Stimulated activated CD8-positive, alpha-beta memory T cell treated with anti-CD3 and anti-CD28 coated beads, Interleukin-7, amount 100 ng/mL, for 4 hours (primary cell): ENCODE measurements at places on chromosomes 7 and 10.
A peak's percentile ranks its signal among the peaks of the same experiment; 100 is the strongest.

GRCh38 chr7:111083413-111083812 is 7.5 kb upstream of the LRRN3 start:
- peak; percentile 52 for DNase-seq

DNA sequence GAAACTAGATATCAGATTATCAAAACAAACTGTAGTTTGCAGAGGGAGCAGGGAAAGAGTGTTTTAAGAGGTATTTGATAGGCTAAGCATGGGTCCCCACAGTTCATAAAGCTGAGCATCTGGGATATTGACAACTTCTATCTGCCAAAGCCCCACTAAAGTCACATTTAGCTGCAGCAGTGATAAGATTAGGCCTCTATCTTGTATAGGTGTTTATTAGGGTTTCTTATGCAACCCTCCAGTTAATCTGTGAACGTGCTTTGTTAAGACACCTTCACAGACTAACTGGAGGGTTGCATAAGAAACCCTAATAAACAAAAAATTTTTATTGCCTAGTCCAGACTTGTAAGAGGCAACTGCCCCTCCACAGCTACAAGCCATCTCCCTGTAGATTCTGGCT is 78.0 kb downstream of the CYP51A1 start:
- no peak for DNase-seq

DNA sequence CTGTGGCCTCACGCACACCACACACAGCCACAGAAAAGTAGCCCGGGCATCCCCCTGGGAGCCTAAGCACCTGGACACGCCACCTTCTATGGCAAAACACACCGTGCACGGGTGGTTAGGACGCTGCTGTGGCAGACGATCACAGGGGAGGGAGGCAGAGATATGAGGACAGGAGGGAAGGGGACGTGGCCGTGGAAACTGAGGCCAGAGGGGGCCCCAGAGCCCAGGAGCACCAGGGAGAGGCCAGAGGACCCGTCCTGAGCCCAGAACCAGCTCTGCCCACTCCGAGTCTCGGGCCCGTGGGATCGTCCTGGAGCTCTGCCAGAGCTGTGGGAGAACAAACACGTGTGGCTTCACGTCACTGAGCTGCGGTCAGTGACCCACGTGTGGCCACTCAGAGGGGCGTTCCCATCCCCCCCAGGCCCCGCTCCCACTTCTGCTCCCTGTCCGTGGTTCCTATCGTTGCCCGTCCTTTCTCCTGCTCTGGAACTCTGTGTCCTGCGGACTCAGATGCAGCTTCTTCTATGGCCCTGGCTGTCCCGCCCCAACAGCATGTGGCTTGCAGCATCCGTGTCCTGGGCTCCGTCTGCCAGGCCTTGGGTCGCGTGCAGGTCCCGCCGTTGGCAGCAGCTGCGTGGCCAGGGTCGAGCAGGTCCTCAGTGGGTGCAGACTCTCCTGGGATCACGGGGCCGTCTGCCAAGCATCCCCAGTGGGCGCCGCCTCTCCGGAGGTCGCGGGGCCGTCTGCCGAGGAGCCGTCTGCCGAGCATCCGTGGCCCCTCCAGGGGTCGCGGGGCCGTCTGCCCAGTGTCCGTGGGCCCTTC is 31.0 kb downstream of the GET4 start:
- no peak for DNase-seq

GRCh38 chr10:48481385-48481784 is 123.5 kb downstream of the ARHGAP22 start:
- DNase-seq = no peak

DNA sequence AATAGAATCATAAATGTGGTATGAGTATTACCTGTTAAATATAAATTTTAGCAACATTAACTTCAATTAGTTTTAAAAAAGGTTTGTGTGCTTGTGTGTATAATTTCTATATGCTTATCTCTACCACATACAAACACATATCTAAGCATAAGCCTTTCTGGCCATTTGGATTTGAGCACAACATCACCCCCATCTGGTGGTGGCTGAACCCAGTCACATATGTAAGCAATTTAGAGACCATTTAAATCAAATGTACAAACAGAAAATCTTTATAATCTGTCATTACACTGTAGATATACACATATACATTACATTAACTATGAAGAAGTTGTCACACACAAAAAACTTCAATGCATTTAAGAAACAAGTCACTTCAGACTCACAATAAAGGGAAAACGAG is 31.7 kb downstream of the GPR22 start:
- no peak for DNase-seq

DNA sequence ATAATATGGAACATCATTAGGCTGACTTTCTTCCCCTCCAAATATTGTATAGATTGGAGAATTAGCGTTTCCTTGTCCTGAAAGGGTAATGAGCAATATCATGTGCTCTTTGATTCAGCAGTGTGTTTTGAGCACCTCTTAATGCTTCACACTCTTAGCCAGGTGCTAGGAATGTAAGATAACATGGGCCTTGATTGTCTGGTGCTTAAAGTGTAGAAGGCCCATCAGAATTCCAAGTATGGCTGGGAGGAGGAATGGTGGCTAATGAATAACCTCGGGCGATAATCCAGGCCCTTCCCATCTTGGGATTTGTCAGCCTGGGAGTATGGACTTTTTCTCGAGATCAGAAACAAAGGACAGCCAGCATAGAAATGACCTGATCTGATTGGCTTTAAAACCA is 8.6 kb downstream of the TSPAN13 start:
- DNase-seq = no peak

DNA sequence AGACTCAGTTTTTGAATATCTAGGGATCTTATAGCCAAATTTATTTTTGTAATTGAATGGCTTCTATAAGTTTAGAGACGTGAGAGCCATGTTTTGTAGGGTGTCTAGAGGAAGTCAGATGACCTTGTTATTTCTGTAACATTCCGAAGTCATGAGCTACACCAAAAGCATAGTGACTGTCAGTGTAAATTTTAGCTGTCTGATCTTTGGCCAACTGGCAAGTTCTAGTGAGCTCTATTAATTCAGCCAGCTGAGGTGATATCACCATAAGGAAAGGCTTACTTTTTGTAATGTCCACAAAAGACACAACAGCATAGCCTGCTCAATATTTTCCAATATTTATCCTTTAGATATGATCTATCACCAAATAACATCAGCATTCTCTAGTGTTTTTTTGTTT is 9.9 kb upstream of the NT5C3A start:
- no peak for DNase-seq

GRCh38 chr7:36630112-36630650 is 94.1 kb downstream of the AOAH start:
- no peak for DNase-seq

- no peak for DNase-seq
Measured at GRCh38 chr10:17561111-17561510, 56.1 kb downstream of the HACD1 start.

DNA sequence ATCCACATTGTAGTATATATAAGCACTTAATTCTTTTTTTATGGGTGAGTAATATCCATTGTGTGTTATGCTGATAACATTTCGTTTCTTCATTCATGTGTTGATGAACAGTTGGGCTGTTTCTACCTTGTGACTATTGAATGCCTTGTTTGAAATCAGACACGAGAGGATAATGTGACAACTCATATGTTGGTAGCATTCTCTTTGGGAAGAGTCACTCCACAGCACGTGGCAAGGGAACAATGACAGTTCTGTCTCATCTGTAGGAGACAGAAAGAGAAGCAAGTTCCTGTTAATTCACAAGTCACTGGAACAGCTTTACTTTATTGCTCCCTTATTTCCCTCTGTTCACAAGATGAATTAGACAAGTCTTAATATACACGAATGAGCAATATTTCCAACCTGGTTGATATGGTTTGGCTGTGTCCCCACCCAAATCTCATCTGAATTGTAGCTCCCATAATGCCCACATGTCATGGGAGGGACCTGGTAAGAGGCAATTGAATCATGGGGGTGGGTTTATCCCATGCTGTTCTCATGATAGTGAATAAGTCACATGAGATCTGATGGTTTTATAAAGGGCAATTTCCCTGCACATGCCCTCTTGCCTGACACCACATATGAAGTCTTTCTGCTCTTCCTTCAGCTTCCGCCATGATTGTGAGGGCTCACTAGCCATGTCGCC is 125.3 kb downstream of the SEC23IP start:
- no peak for DNase-seq

DNA sequence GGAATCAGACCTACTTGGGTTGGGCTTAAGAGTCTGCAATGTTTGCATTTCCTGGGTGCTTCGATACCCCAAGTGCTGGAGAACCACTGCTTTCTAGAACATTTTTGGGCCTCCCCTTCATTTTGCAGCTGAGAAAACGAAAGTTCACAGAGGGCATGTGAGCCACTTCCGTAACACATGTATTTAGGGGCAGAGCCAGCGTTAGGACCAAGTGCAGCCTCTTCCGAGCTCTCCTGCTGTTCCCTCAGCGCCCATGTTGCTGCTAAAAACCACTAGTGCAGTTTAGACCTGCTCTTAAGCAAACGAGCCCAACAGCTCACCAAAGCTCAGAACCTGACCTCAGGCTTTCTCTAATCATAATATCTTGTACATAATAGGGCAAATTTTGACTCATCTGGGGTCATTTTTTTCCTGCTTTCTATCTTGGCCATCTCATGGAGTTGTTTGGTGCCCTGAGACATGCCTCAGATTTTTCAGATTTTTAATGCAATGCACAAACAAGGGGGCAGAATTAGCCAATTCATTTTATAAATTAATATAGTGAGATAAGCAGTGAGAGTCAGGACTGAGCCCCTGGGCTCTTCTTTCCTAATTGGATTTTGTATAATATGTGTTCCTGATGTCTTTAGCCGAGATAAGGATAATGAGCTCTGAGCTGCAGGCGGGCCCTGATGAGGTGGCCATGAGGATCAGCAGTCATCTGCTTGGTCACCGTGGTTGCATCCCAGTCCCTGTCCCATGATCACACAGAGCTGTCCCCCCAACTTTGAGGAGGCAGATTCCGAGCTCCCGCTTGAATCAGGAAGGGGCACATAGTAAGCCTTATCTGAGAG is 12.9 kb downstream of the BAG3 start:
- no peak for DNase-seq

DNA sequence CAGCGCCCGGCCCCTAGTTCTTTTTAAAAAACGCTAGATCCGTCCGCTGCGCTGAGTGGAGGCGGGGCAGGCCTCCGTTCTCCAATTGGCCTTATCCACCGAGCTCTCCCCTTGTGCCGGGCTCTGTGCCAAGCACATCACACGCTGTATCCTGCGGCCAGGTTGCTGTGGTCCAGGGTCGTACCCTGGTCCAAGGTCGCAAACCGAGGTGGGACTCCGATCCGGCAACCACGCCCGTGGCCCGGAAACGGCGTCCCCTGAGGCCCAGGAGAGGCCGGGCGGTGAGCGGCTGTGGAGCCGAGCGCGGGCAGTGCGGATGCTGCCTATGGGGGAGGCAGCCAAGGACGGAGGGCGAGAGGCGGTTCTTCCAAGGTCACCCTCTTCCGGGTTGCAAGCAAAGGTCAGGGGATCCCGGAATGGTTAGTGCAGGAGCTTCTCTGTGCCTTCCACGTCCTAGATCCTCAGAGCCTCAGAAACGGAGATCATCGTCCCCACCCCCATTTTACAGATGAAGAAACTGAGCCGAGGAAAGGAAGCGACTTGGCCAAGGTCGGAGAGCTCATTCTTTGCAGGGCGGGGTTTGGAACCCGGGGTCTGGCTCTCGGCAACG is 72.4 kb upstream of the LRRC4 start:
- no peak for DNase-seq

DNA sequence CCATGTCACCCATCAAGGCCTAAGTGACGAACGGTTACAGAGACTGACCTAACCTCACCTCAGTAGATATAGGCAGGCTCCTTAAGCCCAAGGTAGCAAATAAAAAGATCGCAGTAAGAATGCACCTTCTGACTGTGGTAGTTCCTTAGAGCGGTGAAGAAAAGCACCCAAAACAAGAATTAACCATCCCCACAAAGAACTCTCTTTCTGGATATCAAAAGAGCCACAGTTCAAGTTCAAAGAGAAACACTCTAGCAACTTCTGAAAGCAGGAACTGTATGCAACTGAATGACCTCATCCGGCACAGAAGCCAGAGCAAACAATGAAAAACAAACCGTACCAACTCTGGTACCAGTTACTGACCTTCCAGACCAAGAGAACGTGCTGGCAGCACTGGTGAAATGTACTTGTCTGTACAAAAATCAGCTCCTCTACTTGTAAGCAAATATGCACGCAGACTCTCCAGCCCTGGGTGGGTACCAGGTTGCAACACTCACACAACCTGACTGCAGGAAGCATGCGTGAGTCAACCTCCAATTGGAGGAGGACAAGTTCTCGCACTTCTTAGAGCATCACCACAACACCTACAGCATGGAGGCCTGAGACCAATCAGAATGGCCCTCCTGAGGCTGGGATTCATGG is 202.7 kb downstream of the FAM107B start:
- no peak for DNase-seq

DNA sequence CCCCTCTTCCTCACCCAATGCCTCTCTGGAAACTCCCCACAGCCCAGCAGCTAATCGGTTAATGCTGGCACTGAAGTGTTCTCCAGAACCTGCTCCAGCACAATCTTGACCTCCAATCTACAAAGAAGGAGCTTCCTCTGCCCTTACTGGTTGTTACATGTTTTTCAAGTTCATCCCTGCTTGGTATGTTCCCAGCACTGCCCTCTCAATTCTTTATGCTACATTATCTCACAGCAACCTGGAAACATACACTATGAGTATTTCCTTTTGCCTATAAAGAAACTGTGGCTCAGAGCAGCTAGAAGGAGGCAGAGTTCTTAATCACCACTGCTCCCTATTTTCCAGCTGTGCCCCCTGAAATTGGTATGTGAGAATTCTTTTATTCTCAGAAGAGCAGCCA is 84.1 kb upstream of the KMT2E start:
- DNase-seq = no peak

- DNase-seq = no peak
Measured at GRCh38 chr7:22765609-22766008, 38.6 kb downstream of the IL6 start.

DNA sequence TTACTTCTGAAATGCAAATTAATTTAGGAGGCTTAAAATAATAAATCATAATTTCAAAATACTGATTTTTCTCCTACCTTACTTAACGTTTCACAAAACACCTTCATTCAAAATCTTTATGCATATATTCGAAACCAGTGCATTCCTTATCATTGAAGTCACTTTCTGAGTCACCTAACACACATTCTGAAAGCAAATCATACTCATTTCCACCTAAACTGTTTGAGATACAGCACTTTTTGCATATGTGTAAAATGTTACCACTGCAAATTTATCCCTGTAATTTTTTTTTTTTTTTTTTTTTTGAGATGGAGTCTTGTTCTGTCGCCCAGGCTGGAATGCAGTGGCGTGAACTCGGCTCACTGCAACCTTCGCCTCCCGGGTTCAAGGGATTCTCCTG is 15.7 kb downstream of the PPP3CB start:
- no peak for DNase-seq

- no peak for DNase-seq
Measured at GRCh38 chr7:2445898-2446555, 30.2 kb downstream of the GRIFIN start.

DNA sequence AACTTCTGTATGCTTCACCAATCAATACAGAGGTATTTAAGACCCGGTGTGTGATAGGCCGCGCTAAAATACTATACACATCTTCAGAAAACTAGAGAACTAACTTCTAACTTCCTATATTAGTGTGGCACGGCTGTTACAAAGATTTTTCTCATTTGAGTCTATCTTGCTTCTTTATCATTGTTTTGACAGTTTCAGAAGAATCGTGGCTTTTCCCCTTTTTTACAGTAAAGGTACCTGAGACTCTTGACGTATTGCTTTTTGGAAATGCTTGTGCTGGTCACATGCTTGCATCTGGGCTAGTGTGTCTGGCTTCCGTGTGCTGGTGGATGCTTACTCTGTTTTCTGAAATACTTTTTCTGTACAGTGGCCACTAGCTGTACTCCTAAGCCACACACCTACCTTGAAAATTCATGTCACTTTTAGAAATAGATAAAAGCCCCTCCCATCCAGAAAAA is 12.7 kb downstream of the IKZF1 start:
- no peak for DNase-seq

- DNase-seq = no peak
Measured at GRCh38 chr10:126646110-126646509, 24.4 kb downstream of the C10orf90 start.
